NCI-H1436 treated with DMSO at 0.1 percent for 48 hours (cell line): ENCODE measurements at places on chromosomes 1 and 21.

DNA sequence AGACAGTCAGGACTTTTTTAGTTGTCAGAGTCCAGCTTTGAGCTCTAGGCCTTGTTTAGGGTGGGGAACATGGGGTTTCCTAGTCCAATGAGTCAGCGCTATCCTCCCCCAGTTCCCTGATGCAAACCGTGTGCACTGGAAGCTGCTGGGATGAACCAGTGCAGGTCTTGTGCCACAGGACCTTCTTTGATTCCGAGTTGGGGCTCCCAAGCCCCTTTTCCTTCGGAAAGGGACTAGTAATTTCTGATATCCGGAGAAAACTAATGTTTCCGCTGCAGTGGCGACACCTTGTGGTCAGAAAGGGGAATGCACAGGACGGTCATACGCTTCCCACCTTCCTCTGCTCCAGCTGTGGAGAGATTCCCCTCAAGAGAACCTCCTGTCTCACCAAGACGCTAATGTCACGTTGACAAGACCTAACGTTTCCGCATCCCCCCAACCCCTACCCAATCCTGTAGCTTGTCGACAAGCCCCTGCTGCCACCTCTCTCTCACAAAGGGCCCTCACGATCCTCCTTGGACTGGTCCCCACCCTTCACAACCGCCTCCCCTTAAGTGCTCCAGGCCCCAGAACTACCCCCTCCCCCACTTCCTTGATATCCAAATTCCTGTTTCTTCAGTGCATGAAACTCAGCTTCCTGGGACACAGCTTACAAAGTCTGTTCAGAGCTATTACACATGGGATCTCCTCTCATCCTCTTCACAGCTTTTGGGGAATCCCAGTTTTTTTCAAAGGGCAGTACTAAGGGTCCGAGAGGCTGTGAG, 30.9 kb downstream of the GPA33 start:
- DNase-seq, result no peak

GRCh38 chr1:79079770-79080169, 73.2 kb upstream of the ADGRL4 start:
- DNase-seq, result no peak

DNA sequence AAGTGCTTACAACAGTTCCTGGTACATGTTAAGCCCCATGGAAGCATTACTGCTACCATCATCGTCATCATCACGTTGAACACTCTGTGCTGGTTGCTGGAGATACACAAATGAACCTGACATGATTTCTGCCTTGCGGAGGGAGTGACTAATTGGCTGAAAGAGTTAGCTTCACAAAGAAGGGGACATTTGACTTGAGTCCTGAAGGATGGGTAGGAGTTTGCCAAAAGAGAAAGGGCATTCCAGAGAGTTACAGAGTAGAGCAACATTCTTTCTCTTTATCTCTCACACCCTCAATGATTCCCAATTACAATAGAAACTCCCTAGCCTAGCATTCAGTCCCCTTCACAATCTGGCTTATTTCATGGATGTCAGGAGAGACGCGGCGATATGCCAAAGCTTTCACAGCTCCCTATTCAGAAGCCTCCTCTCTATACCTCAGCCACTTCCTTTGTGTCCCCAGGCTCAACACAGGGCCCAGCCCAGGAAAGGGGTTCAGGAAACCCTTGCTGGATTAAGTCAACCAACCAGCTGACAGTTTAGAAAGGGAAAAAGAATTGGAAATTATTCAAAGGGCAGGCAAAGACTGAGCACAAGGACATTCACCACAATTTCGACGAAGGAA, 38.0 kb downstream of the SLC1A7 start:
- DNase-seq, result no peak

- no peak for DNase-seq
Measured at GRCh38 chr1:195591917-195592672, 1016.1 kb downstream of the KCNT2 start.

- no peak for DNase-seq
Measured at GRCh38 chr1:13593511-13594131, 10.0 kb downstream of the PDPN start.

DNA sequence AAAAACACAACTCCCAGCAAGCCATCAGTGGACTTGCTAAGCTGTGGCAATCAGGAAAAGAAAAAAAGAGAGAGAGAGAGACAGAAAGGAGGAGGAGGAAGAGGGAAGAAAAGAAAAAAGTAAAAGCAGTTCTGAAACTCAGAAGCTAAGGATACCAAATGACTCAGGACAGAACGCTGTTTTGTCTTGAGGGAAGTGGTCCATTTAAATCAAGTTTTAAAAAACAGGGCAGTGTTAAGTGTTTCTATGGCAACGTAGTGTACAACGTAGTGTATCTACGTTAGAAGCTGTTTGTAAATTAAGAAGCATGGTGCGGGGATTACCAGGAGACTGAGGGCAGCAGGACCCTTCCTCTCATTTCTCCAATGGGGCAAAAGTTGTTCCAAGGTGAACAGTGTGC, 5.8 kb downstream of the ADORA3 start:
- no peak for DNase-seq

DNA sequence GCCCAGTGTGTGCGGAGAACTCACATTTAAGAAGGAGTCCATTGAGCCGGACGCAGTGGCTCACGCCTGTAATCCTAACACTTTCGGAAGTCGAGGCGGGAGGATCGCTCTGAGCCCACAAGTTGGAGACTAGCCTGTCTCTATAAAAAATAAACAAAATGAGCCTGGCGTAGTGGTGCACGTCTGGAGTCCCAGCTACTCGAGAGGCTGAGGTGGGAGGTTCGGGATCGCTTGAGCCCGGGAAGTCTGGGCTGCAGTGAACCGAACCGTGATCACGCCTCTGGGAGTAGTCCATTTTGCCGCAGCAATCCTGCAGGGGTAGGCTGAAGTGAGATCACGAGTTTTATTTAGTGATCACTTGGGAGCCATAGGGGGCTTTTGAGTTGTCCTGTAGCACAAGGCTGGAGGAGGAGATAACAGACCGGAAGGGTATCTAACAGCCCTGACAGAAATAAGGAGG, 497 bp upstream of the FUCA1 start:
- no peak for DNase-seq

GRCh38 chr1:158145173-158145719, 35.4 kb upstream of the CD1D start:
- no peak for DNase-seq

- no peak for DNase-seq
Measured at GRCh38 chr1:192741095-192741494, 67.7 kb upstream of the RGS2 start.

DNA sequence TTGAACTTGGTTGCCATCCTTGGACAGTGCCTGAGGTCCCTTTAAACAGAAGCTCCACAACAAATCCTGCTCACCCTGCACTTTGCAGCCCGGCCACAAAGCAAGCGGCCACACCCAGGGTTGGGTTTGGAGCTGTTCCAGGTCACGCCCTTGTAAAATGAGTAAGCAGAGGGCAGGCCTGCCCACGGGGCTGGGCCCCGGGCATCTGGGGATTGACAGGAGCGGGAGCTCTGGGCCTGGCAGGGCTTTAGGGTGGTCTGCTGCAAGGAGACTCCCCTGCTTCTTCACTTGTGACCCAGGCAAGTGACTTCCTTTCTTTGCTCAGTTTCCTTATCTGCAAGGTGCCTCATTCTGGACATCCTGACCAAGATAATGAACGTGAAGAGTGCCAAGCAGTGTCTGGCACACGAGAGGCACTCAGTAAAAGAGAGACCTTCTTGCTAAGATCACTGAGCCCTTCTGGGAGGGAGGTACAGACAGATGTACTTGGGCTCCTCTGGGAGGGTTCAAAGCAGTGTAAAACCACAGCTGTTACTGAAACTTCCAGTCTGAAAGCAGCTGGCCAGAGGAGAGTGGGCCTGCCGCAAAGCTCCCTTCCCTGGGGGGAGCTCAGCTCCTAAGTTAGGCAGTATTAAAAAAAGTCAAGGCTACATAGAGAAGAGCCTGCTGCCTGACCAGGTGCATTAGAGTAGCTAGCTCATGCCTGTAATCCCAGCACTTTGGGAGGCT, 2.6 kb downstream of the E2F2 start:
- DNase-seq, result peak; percentile 47

GRCh38 chr1:198687429-198687828, 48.6 kb downstream of the PTPRC start:
- no peak for DNase-seq

DNA sequence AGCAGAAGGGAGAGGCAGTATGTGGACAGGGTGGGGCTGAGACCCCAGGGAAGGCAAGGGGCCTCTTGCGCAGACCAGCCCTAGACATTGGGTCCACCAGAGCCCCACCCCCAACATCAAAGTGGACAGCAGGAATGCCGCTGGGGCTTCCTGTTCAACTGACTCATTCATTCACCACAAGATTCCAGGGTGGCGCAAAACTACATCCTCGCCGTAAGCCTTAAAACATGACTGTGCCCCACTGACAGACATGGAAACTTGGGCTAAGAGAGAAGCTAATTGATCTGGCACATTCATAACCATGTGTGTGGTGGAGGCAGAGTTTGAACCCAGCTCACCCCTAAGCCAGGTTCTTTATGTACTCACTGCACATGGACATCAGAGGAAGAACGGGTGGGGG, 14.0 kb downstream of the COL16A1 start:
- no peak for DNase-seq

GRCh38 chr1:12229835-12230548, at the start of gene VPS13D:
Gene VPS13D (plus strand): TSS chr1:12230030. CDS start chr1:12234267, 4,237 bp downstream.
- no peak for DNase-seq

GRCh38 chr1:113394043-113394862, 3.9 kb downstream of the MAGI3 start:
- DNase-seq, result no peak

DNA sequence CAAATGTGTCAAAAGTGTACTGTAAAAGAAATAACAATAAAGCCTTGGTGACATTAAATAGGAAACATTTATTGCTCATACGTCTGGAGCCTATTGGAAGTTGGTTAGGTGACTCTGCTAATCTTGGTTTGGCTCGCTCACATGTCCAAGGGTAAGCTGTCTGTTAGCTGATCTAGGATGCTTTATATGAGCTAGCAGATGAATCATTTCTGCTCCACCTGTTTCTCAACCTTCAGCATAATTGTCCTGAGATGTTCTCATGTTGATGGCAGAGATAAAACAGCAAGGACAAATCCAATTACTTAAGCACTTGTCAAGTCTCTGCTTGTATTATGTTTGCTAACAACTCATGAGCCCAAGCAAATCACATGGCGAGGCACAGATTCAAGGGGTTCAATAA, 56.0 kb upstream of the CD53 start:
- no peak for DNase-seq

DNA sequence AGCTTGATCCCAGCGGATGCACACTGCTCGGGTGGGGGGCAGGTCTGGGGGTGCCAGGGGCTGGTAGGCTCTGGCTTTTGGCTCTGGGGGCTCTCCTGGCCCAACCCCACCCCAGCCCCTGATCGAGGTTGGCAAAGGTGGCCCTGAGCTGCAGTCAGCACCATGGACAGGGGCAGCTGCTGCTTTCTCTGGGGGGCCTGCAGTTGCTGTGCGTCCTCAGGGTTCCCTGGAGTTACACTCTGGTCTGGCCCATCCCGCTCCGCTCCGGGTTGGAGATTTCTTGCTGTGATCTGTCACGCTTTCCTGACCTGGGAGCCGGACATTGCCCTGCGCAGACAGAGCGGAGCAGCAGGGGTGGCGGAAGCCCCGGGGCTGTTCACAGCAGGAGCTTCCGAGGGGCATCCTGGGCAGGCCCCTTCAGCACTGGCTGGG, 8.0 kb upstream of the PLCH2 start:
- DNase-seq, result no peak

DNA sequence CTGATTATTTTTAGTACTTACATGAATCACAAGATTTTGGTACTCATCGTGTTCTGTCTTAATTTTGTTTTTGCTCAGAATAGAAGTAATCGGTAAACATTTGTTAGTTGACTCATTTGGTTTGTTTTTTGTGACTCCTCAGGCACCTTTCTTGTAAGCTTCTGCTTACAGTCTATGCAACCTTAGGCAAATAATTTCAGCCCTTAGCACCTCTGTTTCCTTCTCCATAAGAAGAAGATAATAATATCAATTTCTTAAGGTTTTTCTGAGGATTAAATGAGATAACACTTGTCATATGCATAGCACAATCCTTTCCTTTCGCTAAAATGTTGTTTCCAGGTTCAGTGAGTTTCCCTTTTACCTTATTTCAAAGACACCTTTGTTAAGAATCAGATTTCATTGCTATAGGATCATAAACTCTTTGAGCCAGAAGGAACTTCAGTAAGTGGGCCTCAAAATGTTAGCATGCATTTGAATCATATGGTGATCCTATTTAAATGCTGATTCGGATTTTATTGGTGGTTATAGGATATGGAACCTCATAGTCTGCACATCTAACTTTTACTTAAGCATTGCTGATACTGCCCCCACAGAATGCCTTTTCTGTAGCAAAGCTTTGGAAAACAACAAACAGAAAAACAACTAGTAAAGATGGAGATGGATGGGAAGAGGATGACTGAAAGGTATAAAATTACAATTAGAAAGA, 272.7 kb upstream of the CACYBP start:
- no peak for DNase-seq

DNA sequence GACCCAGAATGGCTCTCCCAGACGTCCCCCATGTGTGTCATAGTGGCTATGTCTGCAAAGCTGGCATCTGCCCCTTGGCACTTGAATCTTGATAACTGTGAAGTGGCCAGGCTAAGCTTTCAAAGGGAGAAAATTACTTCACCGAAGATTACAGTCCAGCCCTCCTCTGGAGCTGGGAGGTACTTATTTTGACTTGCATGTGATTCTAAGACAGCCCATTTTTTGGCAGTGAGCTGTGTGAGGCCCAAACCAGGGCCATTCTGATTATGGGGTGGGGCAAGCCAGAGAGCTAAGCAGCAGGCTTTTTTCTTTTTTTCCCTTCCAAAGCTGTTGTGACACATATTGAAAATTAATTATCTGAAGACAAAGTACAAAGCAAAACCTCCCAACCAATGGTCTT, 42.1 kb upstream of the C8B start:
- DNase-seq, result no peak
